ENCODE measurements at places on chromosomes 2 and 18.

- no peak for DNase-seq
These were observed 42.8 kb downstream of the KLHL14 start for GRCh38 chr18:32730068-32730467.

DNA sequence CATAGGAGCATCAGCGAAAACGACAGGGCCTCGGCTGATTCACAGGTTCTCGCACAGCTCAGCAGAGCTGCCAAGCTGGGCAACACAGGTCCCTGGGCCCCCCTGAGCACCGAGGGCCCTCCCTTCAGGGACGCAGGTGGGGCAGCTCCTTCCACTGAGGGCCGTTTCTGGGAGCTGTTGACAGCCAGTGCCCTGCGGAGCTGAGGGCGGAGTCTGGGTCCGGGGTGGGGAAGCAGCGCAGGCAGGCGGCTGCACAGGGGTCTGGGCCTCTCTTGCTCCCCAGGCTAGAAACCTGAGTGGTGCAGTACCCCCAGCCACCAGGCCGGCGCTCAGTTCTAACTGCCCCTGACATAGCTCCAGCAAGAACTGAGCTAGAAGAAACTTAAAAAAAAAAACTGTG, 65.7 kb downstream of the PXDN start:
- DNase-seq, result no peak

GRCh38 chr18:10723496-10723895, 197.7 kb downstream of the NAPG start:
- no peak for DNase-seq

- no peak for DNase-seq
These were observed 21.0 kb upstream of the ARMC9 start for GRCh38 chr2:231177156-231178025.

GRCh38 chr18:80170395-80171053, 61.5 kb downstream of the ADNP2 start:
- DNase-seq, result no peak

DNA sequence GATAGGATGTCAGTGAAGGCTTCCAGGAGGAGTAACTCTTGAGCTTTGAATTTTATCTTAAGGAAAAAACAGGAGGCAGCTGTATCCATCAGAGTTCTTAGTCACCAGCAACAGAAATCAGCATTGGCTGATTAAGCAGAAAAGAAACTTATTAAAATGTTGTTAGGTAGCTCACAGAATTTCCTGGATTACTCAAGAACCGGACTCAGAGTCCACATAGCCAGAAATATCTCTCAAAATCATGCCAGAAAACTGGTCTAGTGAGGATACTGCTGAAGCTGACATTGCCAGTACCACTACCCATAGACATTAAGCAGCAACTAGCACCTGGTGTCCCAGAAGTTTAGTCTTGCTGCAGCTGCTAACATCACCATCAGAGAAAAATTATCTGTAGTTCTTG, 10.1 kb upstream of the AFTPH start:
- no peak for DNase-seq

All from T-helper 2 cell treated with Interferon-gamma antibody and Interleukin-4, amounts not matched to agents 5 μg/mL and 100 μg/mL, for 36 hours (primary cell).